ENCODE measurements at places on chromosomes 4 and X.

- no peak for DNase-seq
These were observed 50.6 kb downstream of the STIM2 start for GRCh38 chr4:26911254-26911653.

DNA sequence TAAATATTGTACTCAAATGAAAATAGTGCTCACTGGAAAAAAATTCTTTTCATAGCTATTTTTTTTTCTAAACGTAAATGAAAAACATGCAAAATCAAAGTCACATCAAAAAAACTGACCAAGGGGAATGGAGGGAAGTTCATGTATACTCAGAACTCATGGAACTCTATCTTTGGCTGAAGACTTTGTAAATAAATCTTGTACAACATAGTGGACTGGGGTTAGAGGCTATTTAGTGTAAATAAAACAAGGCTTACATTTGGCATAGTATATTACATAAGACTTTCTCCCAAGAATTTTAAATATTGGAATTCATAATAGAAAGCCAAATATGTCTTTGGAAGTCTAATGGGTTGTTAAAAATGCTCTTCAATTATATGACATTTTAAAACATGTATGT lies 59.8 kb upstream of the PDE5A start:
- DNase-seq: no peak

GRCh38 chr4:93396272-93396671 lies 432.3 kb upstream of the ATOH1 start:
- no peak for DNase-seq

DNA sequence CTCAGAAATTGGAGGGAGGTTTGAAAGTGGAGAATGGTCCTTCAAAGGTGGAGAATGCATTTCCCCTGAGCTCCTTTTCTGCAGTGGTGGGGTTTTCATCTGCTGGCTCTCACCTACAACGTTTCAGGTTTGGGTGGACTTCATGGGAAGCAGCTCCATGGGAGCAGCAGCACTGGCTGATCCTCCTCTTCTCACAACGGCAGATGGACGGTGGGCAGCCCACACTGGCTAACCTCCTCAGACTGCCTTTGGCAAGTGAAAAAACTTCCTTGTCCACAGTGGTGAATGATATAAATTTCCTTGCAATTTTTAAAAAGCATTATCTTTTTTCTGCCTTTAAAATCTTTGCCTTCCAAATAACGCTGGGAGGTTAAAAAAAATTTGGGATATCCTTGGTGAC lies 93.5 kb downstream of the ZNF827 start:
- no peak for DNase-seq

GRCh38 chrX:153648358-153649177 lies 1.6 kb downstream of the DUSP9 start:
- DNase-seq: no peak

GRCh38 chr4:138392751-138393308 lies 150.7 kb upstream of the SLC7A11 start:
- DNase-seq: no peak

GRCh38 chr4:1451752-1452122 lies 45.5 kb upstream of the NKX1-1 start:
- DNase-seq: no peak

DNA sequence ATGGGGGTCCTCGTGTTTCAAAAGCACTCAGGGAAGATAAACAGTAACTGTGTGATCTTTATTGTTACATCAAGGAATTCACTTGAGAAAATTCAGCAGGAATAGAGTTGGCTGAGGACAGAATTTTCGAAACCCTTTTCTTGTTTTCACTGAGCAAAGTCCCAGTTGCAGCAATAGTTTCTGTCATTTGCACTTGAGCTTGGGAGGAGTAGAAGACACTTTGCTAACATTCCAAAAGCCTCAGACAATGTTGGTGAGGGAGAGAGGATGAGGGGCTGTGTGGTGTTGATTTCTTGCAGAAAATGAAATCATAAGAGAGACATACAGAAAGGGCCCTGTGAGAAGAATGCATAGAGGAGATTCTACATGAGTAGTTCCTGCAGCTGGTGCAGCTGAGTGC lies 151.9 kb upstream of the DIPK2B start:
- no peak for DNase-seq

DNA sequence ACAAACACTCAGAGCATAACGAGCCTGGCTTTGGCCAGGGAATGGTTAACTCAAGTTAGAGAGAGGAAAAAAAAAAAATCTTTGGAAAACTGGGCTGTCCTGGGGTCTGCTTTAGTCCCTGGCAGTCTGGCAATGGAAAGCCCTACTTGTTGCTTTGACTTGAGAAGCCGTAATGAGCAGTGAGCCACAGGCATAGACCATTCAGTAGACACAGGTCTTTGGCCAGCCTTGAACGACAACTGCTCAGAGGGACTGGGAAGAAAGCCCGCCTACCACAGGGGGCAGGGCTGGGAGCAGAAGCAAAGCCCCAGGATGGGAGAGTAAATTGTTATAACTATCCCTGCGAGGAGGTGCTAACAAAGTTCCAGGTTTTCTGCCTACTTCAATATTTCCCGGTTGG lies 25.9 kb downstream of the SLC25A43 start:
- DNase-seq: no peak

DNA sequence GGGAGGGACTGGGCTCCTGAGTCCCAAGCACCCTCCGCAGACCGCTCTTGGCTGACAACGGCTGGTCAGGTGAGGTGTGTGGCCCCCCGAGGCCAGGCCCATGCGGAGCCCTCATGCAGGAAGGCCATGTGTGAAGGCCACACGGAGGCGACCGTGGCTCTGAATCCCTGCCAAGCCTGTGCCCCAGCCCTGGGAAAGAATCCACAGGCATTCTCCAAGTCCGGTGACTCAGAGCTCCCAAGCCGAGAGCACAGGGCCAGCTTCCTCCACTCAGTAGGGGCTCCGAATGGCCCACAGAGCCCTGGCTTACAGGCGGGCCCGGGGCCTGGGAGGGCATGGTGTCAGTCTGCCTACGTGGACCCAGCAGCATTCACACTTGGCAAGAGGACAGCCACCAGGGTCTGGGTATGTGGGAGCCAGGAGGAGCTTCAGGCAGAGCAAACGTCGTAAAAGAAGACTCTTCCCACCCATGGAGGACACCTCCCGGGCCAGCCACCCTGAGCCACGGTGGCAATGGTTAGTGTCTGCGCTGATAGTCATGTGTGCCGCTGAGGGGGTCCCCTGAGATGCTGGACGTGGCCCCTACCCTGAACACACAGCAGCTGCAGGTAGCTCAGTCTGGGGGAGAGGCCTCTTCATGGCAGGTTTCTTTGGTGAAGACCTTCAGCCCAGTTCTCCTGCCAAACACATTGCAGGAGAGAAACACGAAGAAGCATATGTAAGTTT lies 105.7 kb downstream of the PSAPL1 start:
- DNase-seq: no peak

GRCh38 chrX:54012830-54013500 lies 31.3 kb downstream of the PHF8 start:
- no peak for DNase-seq

- DNase-seq: no peak
These were observed 77.7 kb downstream of the RAP1GDS1 start for GRCh38 chr4:98338761-98339438.

DNA sequence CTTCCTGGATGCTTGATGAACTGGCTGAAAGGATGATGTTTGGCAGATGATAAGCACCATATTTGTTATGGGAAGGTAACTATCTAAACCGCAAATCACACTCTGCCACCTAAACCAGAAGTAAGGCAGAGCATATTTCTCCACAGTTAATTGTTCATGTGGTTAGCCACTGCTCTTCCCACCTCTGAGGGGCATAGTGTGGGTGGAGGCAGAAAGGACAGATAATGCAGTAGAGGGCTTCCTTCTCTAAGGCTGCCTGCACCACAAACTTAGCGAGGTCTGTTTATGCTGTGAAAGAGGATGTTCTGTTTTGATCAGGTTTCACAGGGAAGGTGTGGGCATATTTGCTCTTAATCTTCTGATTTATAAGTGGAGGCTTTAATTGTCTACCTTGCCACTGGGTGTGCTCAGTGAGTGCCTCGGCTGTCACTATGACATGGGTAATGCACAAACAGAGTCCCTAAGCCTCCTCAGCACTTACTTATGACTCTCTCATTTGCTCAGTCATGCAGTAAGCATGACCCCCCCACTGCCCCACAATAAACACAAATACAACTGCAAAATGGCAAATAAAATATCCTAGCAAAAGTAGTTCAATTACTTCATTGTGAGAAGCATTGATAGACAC lies 401.0 kb downstream of the TMA16 start:
- DNase-seq: peak; percentile 3

DNA sequence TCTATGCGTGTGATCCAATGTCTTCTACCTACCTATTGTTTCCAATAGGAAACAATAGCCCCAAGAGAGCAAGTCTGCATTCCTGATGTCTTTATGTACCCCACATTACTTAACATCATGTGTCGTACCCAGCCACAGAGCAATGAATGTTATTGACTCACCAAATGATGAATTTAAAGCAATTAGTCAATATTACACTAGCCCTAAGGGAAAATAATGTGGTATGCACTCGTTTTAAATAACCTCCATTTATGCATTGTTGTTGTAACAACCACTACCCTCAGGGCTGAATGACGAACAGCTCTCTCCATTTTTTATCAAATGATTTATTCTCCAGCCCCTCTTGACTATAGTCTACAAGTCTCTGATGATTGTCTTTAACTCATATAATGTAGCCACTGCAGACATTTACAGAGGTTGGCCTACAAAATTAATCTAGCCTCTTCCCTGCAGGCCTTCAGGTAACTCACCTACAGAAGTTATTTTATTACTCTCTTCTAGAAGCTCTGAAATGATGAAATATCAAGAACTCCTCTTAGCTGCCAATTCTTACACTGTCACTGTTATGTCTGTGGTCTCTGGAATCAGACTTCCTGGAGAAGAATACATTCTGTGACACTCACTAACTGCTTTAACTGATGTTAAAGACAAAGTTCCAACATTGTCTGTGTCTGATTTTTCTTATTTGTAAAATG lies 601.7 kb upstream of the GRIA3 start:
- DNase-seq: no peak

DNA sequence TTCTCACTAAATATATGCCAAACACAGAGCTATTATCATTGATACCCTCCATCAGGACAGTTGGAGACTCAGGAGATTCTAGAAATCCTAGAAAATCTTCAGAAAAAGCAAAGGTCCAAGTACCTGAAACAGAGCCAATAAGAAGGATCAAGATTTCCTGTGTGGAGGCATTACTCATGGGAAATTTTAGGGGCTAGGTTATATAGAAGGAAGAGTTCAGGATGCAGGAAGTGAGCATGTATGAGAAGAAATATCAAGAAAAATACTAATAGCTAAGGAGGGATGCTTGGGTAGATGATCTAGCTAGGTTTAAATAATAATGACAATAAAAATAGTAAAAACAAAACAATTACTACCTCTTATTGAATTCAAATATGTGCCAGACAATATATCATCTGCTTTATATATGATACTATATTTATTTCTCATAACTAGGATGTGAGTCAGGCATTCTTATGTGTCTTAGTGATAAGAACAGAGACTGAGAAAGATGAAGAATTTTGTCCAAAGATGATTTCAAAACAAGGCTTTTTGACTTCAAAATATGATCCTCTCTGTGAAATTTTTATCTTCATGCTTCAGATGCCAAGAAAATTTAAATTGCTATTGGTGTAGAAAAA lies 66.4 kb upstream of the HHIP start:
- DNase-seq: no peak

DNA sequence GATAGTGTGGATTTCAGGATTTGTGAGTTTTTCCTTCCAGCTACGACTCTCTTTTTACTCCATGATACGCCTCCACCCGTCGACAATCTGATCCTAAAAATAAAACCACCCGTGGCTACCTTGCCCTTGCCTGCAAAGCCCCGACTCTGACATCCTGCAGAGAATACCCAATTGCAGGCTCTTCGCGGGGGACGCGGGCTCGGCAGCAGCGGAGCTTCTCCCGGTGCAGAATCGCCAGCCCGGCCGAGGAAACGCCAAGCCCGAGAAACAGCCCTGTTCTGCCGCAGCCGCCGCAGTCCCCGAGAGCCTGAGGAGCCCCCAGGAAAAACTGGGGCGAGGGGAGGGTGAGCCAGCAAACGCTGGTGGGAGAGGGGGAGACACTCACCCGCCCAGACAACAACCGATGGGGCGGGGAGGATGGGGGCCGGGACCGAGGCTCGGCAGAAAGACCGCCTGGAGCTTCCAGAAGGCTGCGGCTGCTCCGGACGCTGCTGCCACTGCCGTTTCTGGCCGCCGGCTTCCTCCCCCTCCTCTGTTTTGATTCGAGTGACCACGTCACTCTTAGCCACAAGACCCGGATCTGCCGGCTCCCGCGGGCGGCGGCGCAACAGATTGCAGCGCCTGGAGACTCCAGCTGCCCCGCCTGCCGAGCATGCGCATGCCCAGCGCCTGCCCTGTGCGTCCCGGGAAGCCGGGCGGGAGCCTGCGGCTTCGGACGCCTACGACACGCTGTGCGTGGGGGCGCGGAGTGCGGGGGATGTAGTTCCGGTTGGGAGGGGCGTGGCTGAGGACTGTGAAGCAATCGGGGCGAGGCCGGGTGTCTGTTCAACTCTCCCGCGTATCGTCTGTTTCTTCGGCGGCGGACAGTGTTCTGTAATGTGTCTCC lies at the start of gene SMIM14:
SMIM14 (minus strand) TSS at position 512 of the 886 bp plus-strand sequence. CDS start 33,720 bp downstream, outside the sequence.
- DNase-seq: peak; percentile 95

DNA sequence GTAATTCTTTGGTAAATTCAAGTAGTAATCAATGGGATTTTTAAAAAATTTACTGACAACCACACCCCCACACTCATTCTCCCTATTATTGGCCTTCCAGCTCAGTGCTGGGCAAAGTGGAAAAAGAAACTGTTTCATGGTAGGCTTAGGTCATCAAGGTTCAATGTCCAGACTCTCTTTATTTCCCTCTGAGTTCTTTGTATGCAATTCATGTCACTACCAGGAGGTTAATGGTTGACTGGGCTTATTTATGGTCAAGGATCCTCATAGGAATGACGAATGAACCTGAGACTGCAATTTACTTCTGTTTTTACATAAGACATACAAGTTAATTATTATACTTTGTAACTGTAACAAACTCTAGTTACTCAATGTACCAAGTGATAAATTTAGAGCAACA lies 403.2 kb downstream of the KLHL13 start:
- DNase-seq: no peak

GRCh38 chrX:109826954-109827708 lies 94.1 kb upstream of the ACSL4 start:
- no peak for DNase-seq

GRCh38 chr4:44861756-44862155 lies 135.4 kb upstream of the GNPDA2 start:
- no peak for DNase-seq
